ENCODE measurements at places on chromosomes 16 and 17.
A peak's percentile ranks its signal among the peaks of the same experiment; 100 is the strongest.

GRCh38 chr17:42750739-42751344 is 6.0 kb upstream of the EZH1 start:
- no peak for DNase-seq

- DNase-seq: no peak
These were observed 2.4 kb downstream of the ZNF267 start for GRCh38 chr16:31875928-31876547.

GRCh38 chr17:71511266-71511995 is 609.4 kb upstream of the SOX9 start:
- peak; percentile 82 for DNase-seq

DNA sequence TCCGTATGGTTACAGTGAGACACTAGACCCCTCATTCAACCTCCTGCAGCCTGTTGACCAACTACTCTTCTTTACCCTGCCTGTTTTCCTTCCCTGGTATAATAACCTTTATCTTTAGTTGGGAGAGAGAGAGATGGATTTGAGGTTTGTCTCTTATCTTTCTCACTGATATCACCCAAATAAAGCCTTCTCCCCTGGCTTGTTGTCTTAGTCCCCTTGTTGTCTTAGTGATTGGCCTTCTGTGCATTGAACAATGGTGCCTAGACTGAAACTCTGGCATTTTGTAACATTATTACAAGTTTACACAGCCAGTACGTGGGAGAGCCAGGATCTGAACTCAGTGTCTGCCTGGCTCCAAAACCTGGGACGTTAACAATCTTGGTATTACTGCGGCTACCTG is 560.8 kb downstream of the HS3ST4 start:
- no peak for DNase-seq

GRCh38 chr17:4856937-4857314 is 23.8 kb downstream of the MINK1 start:
- DNase-seq: no peak

GRCh38 chr17:2262135-2262587 is 41.4 kb downstream of the SMG6 start:
- no peak for DNase-seq

DNA sequence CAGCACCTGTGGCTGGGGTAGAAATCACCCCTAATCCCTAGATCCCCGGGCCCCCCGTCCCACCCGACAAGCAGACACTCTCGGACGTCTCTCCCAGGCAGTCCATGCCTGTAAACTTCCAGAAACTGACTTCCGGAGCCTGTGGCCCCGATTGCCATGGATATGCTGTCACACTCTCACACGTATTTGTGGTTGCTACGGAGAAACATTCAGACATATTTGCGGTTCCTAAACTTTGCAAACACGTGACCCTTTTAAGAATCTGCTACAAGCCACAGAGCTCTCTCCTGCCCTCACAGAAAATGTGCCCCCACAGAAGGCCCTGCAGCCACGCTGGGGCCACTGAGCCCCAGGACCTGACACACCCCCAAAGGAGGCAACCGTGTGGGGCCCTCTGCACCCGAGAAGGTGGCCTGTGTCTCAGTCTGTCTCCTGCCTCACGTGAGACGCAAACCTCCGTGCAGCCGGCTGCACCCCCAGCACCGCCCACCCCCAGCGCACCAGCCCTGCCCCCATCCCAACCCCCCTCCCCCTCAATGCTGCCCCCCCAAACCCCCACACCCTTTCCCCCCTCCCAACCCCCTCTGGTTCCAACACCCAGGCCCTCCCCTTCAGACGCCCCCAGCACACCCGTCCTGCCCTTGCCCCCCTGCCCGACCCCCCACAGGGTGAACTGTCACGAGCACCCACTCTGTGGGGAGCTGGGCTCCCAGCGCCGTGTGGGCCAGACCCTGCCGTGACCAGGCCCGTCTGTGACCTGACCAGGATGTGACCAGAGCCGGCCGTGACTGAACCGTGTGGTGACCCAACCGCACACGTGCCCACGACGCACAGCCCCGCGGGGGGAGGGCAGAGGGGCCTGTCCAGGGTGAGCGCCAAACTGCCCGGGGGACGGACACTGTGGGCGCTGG is 66.3 kb upstream of the METRNL start:
- DNase-seq: no peak

DNA sequence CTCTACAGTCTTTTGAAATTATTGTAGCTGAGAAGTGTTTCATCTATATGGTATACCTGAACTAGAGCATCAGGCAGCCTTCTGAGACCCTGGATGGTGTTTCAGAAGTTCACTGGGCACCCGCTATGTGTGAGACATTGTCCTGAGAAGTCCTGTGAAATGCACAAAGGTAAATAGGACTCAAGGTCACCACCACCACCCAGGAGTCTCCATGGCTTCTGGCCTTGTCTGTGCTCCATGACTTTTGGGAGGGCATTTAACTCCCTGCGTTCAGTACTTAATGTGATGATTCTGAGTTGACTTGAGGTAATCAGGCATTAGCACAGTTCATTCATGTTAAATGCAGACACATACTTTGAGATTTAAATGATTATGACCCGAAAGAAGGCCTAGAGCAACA is 1.1 kb downstream of the MLYCD start:
- DNase-seq: no peak

GRCh38 chr17:146983-147761 is 9.8 kb downstream of the SCGB1C2 start:
- no peak for DNase-seq

DNA sequence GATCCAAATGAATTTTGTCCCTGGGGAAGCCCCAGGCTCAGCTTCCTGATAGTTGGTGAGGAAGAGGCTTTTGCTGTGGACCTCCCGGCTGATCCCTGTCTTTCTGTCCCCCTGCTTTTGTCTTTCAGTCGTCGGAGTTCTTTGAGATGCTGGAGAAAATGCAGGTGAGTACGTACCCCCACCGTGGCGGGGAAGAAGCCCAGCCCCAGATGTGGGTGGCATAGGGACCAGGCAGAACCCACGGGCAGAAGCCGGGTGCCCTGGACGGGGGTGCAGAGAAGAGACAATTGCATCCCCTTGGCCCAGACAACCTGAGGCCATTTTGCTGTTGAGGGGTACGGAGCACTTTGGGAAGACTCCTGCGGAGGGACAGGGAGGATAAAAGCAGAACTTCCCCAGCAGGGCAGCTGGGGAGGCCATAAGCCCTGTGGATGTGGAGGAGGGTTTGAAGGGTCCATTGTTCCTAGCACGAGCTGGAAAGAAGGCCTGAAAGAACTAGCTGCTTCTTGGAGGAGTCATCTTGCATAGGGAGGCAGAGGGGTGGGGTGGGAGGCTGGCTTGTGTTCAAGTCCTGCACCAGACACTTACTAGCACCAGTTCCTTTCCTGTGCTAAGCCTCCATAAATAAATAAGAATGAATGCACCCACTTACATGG is 105.6 kb downstream of the OR1D5 start:
- no peak for DNase-seq

GRCh38 chr17:82227629-82228277 is 1.1 kb upstream of the SLC16A3 start:
- no peak for DNase-seq

DNA sequence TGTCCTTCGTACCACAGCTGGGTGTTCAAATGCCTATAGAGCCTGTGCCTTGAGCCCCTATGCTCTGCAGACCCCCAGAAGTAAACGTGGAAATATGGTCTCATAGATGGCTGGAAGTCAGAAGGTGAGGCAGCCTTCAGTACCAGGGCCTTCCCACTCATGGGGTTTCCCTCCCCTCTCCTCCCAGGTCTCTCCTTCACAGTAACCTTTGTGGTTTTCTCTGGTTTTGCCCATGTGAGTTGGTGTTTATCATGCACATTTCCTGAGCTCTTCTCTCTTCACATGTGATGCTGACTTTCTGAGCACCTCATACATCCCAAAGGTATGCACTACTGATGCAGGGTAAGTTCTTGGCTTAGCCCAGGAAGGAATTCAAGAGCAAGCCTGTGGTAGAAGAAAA is 35.4 kb downstream of the TMEM114 start:
- DNase-seq: no peak

DNA sequence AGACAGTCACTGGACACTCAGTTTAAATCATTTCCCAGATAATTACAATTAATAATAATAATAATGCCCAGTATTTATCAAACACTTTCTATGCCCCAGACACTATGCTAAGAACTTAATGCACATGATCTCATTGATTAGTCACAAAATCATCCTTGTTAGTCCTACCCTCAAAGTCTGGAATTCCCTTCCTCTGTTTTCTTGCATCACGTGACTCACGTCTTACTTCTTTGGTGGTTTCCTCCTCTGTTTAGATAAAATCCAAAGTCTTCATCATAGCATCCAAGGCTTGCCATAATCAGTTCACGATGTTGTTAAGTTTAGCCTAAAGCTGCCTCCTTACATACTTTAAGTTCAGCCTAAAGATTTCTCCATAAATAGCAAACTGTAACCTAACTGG is 471.9 kb downstream of the PMP22 start:
- DNase-seq: no peak

DNA sequence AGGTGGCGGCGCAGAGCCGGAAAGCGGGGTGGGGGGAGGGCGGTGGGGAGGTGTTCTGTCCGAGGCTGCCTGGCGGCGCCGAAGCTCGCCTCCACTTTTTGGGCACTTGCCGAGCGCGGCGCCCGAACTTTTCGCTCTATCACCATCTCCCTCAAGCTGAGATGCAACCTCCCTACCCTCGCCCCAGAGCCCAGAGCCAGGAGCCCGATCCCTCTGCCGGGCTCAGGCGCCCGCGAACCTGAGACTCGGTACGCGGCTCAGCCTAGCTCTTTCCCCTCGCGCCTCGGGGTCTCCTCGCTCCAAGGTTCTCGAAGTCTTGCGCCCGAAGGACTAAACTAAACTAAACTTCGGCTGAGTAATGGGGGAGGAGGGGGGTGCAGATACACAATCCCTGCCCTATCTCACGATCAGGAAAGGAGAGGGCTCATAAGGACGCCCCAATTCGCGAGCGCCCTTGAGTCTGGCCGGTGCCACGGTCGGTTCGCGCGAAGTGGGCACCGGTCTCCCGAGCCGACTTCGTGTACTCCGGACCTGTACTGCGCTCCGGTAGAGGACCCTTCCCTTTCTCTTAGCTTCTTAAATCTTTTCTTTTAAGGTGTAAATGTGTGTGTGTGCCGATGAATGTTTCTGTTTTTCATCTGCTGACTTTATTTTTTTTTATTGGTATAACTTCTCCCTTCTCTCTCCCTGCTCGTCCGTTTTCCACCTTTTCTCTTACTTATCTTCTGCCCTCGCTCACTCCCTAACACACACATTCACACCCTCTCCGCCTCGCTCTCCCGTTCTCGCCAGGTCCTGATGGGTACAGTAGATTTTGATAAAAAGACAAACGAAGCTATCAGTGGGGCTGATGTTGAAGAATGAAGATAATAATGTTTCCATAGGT is 1.9 kb upstream of the SALL1 start:
- DNase-seq: no peak

GRCh38 chr17:43003542-43004172 is 2.9 kb upstream of the IFI35 start:
- no peak for DNase-seq

DNA sequence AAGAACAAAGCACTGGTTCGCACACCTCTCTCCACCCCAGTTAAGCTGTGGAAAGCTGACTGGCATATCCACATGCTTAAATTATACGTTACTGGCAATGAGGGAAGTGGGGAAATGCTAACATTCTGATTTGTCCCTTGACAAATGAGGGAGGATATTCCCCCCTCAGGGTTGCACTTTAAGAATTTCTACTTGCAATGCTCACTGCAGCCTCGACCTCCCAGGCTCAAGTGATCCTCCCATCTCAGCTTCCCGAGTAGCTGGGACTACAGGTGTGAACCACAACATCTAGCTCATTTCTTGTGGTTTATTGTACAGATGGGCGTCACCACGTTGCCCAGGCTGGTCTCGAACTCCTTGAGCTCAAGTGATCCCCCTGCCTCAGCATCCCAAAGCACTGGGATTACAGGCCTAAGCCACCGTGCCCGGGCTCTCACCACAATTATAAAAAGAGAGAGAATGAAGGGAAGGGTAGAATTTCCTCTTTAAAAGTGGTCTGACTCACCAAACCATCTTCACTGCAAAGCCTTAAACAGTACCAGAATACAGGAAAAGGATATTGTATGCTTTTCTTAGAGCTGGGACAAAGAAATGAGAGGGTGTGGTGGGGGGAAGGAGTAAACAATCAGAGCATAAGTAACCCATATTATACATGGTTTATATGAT is 38.9 kb downstream of the KANSL1 start:
- no peak for DNase-seq

- peak; percentile 97 for DNase-seq
These were observed 1.0 kb downstream of the GGNBP2 start for GRCh38 chr17:36545465-36546417.

DNA sequence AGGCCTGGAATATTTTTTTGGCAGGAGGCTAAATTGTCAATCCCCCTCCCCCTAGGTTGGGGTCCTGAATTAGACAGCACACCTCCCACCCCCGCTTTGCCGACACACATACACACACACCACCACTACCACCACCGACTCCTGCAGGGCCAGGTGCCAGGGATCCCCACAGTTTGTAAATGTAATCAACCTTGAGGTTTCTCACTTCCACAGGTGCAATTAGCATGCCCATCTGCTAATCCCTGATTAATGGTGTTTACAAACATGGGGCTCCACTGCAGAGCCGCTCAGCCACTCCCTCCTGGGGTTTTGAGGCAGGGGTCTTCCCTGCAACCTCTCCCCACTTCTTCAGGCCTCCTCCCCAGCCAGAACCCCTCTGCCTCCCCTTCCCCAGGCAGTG is 11.8 kb downstream of the MRM1 start:
- no peak for DNase-seq

DNA sequence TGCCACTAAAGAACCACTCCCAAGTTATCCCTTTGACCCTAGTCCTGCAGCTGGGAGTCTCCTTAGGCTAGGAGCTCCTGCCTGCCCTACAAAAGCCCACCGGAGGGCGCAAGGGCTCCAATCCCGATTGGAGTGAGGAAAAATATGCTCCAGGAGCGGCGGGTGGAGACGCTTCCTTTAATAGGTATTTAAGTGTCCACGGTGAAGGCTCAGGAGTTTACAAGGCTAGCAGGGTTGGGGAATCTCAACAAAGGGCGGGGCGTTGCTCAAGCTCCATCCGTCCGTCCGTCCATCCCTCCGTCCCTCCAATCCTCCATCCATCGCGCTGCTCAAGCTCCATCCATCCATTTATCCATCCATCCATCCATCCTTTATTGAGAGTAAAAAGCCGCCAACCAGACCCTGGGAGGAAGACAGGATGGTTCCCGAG is 556 bp upstream of the SPNS1 start:
- peak; percentile 81 for DNase-seq

DNA sequence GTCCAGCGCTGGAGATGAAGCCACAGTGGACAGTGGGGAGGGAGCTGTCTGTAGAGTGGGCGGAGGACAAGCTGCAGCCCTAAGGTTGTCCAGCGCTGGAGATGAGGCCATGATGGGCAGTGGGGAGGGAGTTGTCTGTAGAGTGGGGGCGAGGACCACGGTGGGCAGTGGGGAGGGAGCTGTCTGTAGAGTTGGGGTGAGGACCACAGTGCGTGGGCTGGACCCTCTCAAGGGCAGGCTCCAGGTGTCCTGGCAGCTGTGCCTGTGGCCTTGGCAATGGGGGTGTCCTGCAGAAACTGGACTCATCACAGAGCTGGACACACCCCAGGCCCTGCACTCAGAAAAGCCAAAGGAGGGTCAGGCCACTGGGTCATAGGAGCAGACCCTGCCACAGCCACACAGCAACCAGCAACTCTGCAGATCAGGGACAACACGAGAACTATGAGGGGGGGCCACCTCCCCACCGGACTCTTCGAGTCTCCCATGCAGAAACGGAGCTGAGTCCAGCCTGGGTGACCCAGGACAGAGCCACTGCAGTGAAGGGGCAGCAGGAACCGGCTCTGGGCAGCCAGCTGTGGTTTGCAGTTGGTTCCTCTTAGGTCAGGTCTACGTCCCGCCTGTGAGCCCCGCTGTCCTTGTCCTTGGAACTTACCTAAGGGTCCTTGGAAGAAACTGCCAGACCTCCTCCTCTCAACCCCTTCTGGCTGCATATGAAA is 33.4 kb upstream of the CBFA2T3 start:
- no peak for DNase-seq

GRCh38 chr17:49216482-49216881 is 6.0 kb downstream of the ABI3 start:
- no peak for DNase-seq

Measured in NCI-H146 (cell line).